Head of caudate nucleus (tissue), 42 donors: ENCODE measurements at places on chromosomes 2 and 18.

DNA sequence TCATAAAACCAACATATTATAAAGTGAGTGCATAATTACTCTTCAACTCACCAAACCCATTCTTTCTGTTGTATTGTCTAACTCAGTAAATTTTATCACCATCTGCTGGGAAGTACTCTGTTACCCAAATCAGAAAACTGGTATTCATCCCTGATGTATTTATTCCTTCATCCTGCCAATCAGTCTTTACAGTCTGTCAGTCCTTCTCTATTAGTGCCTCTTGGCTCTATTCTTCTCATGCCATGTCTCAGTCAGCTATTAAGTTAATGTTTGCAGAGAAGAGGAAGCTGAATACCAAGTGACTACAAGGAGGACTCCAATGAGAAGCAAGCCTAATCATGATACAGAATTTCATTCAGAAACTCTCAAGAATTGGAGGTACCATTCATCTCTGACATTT lies 631.2 kb downstream of the CPS1 start:
- no peak for DNase-seq

DNA sequence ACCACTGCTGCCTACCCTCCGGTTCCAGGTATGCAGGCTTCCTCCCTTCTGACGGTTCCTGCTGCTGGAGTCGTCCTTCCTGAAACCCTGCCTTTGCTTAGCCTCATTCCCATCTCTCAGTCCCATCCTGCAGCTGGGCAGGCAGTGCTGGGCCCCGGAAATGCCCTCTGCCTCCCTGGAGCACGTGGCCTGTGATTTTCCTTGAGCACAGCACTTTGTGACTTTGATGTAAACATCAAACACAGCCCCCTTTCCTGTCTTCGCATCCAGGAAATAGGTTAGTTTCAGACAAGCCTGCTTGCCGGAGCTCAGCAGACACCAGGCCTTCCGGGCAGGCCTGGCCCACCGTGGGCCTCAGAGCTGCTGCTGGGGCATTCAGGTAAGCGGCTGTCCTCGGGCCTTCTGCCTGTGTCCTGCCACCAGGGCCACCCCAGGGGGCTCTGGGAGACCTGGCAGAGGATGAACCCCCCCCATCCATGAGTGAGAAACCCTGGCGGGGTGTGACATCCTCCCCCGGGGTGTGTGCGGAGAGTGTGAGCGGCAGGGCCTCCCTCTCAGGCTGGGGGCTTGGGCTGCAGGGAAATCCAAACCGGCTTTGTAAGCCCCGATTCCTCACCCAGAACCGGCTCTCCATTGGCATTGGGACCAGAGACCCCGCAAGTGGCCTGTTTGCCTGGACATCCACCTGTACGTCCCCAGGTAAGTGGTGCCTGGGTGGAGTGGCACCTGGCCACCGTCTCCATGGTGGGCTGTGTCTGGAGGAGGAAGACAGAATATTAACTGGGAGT lies at the start of gene ZAP70:
TSS of gene ZAP70 (plus strand) at position 281 of the 788 bp plus-strand sequence. CDS start 10,461 bp downstream, outside the sequence.
- no peak for DNase-seq

DNA sequence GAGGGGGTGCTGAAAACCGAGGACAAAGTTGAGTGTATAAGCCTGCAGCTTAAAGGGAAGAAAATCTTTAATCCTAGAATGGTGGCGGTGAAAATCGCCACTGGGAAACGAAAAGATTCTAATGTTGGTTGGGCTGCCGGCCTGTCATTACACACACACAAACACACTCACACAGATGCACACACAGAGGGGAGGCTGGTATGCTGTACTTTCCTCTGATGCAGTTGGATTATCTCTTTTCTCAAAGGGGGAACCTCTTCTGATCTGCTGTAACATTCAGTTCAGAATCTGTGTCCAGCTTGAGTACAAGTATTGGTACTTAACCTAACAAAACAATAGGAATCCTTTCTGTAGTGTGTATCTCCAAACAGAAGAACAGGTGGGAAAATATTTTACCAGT lies 39.0 kb downstream of the ANXA4 start:
- no peak for DNase-seq

DNA sequence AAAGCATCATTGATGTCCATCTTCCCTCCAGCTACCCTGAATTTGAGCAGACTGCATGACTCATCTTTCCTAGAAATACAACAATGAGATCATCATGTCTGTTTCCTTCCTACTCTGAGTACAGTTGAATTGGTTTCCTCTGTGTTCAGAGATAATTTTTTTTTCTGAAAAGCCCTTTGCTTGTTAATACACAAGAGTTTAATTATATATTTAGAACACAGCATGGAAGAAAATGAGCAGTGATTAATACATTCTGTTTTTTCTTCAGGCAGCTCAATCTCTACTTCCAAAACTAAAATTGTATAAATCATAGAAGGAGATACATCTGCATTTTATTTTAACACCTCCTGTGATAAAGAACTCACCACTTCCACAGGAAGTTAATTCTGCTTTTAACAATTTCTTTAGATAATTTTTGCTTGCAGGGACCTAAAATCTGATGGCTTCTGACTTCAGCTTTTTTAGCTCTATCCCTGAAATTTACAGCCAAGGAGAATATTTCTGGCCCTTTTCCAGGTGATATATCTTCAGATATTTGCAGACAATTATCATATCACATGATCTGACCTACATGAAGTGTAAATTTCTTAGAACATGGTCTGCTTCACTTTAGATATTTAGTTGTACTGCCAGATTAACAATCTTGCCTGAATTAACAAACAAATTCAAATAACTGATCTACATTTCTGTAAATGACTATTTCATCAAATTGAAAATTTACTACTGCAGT lies 249.0 kb downstream of the TRIB2 start:
- DNase-seq = no peak

- no peak for DNase-seq
Observed at GRCh38 chr2:100419915-100420314, 2.4 kb upstream of the CHST10 start.

DNA sequence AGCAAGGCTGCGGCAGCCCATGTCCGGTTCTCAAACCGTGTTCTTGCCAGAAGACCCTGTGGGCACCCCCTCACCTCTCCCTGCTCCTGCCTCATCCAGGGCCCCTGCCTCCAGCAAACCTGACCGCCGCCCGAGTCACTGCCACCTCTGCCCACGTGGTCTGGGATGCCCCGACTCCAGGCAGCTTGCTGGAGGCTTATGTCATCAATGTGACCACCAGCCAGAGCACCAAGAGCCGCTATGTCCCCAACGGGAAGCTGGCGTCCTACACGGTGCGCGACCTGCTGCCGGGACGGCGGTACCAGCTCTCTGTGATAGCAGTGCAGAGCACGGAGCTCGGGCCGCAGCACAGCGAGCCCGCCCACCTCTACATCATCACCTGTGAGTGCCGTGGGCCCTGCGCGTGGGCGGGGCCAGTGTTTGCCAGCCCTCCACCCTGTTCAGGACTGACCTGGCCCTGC lies 32.2 kb downstream of the MTERF4 start:
- DNase-seq = no peak

DNA sequence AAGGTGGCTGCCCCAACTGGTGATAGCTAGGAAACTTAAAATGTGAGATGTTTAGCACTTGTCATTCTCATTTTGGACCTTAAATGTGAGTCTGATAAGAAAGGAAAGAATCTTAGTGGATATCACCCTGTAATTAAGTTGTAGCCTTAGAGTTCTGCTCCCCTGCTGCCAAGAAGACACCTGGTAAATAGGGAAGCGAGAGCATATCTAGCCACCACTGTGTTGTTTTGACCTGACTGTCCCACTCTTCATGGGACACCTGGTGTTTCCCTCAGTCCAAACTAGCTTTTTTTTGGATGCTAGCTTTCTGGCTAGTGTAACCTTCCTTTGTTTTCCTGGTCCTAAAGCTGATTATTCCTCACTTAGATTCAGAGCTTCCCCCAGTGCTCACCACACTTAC lies 357.6 kb downstream of the RAD51AP2 start:
- no peak for DNase-seq

DNA sequence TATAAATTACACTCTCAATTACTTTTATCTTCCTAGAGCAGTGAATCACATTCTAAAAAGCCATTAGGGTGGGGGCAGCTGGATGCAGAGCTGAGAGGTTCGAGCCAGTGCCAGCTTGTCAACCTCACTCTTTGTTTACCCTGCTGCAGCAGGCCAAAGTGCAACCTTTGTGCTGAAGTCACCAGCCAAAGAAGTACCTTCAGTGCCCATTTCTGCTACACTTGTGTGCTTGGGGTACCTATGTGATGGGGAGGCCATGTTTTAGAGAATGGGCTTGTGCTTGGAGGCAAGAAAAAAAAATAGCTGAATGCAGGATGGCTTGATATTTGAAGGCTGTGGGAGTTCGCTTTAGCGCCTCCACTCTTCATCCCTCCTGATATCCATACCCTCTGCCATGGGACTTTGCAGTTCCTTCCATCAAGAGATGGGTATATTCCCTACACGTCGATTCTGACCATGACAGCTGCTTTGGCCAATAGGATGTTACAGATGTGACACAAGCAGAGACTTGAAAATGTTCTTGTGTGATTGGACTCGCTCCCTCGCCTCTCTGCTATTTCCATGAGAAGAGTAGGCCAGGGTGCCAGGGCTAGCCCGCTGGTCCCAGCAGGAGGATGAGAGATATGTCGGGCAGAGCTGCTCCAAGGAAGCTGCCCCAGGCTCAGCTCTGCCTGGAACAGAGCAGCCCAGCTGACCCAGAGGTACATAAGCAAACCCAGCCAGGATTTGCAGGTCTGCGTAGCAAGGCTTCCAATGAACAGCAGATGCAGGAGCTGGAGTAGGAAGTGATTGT lies 12.7 kb upstream of the FZD5 start:
- no peak for DNase-seq

DNA sequence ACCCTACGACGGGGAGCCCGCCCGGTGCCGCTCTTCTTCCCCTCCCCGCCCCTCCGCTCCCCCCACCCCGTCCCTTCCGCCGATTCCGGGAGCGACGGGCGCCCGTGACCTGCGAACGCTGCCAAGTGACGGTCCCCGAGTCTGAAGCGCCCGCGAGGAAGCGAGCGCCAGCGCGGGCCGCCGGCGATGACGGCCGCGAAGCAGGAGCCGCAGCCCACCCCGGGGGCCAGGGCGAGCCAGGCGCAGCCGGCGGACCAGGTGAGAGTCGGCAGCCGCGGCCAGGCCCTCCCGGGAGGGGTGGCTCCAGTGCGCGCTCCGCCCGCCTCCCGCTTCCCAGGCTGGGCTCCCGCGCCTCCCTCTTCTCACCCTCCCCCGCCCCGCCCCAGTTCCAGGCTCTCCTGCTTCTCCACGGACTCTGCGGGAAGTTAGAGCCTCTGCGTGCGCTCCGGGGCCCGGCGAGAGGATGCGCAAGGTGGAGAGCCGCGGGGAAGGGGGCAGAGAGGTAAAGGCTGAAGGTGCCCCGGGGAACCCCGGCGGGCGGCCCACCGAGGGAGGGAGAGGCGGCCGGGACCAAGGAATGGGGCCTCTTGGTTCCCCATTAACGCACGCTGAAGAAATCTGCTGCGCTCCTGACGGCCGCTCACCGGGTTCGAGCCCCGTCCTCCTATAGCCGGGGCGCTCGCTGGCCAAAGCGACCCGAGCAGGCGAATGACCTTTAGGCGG lies 719.5 kb downstream of the DPP10 start:
- DNase-seq = no peak

DNA sequence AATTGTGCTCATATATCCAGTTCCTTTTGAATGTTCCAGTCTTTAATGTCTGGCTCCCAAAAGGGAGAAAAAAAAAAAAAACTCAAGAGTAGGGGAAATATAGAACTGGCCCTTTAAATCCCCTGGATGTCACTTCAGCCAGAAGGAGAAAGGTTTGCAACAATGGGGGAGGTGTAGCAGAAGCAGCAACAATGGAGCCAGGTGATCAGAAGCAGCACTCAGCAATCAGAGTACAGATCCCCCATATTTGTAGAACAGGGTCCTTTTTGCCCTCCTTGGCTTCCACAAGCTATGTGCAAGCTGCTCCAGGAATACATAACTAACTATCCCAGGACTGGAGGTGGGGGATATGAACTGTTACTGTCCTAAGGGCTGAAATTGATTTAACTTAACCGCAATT lies 25.8 kb upstream of the ZNF397 start:
- no peak for DNase-seq

GRCh38 chr2:40218679-40219078 lies 233.2 kb downstream of the SLC8A1 start:
- no peak for DNase-seq

DNA sequence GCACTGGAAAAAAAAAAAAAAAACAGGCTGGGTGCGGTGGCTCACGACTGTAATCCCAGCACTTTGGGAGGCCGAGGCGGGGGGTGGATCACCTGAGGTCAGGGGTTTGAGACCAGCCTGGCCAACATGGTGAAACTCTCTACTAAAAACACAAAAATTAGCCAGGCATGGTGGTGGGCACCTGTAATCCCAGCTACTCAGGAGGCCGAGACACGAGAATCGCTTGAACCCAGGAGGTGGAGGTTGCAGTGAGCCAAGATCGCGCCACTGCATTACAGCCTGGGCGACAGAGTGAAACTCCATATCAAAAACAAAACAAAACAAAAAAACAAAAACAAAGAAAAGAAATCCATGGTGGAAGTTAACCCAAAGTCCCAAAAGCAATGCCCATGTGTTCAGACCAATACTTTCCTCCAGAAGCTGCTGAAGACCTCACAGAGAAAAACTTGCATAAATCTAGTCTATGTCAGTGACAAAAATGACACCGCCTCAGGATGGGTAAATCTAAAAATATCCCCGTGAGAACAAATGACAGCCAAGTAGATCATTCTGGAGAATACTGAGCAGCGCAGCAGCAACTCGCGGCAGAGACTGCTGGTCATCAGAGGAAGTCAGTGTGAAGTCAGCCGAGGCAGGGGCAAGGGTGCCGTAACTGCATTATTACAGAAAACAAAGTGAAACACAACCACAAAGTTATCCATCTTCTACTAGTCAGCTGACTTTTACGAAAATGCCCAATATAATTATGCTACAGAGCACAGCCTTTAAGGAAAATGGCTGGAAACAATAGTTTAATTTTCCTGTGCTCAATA lies 41.0 kb downstream of the LPIN2 start:
- DNase-seq = peak; percentile 45

- no peak for DNase-seq
Observed at GRCh38 chr18:57922885-57923284, 119.8 kb upstream of the ATP8B1 start.

GRCh38 chr2:99674090-99674489 lies 184.3 kb upstream of the REV1 start:
- DNase-seq = no peak

DNA sequence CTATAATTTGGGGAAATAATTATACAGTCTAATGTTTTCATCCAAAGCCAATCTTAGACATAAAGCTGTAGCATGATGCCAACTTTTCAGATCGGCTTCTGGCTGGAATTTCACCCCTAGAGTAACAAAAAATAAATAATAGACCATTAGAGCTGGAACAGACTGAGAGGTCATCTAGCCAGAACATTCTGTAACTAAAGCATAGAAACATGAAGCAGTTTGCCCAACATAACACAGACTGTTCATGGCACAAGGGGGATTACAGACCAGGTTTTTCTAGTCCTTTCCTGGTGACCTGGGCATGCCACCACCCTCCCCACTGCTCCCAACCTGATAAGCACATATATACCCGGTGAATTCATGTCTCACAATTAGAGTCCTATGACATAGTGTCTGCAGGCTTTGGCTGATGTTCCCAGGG lies 116.4 kb upstream of the PPP1CB start:
- no peak for DNase-seq

DNA sequence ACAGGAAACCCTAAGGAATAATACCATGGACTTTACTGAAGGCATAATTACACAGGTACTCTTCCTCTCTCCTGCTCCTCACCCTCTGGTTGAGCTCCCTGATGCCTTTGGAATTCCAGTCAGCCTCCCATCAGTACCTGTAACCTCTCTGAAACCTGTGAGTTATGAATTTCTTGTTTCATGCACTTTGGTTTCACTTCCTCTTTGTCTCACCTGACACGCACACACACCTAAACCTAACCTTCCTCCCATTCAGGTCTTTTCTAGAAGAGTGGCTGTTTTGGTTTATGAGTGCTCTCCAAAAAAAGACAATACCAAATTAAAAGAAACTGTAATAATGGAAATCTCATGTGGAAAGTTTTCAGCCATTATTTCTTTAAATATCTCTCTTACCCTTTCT lies 451.3 kb upstream of the VWC2L start:
- DNase-seq = no peak
